ENCODE measurements at places on chromosomes 4 and X. TPM values are rescaled to one million over a fixed set of nuclear protein-coding genes. Genes with fewer than 3 reads are reported as not detected.

TNIP3 gene
- 0.59 TPM for total RNA-seq

RBM46 gene
- not detected for total RNA-seq

SCARB2 gene
- total RNA-seq = 216 TPM

GRCh38 chrX:16215660-16216059 lies 48.4 kb downstream of the MAGEB17 start:
- no peak for DNase-seq

- DNase-seq = no peak
These were observed 96.0 kb upstream of the C1GALT1C1 start for GRCh38 chrX:120725874-120726273.

DNA sequence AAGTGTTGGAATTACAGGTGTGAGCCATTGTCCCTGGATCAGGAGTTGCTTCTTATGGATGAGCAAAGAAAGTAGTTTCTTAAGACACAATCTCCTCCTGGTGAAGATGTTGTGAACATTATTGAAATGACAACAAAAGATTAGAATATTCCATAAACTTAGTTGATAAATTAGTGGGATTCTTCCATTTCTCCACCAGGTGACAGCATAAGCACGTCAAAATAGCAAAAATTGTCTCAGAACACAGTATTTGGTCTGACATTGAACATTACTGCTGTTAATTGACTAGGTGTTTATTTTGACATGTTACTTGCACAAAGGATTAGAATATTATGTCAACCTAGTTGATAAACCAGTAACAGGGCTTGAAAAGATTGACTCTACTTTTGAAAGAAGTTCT lies 21.6 kb downstream of the CLDN34 start:
- DNase-seq = no peak

DNA sequence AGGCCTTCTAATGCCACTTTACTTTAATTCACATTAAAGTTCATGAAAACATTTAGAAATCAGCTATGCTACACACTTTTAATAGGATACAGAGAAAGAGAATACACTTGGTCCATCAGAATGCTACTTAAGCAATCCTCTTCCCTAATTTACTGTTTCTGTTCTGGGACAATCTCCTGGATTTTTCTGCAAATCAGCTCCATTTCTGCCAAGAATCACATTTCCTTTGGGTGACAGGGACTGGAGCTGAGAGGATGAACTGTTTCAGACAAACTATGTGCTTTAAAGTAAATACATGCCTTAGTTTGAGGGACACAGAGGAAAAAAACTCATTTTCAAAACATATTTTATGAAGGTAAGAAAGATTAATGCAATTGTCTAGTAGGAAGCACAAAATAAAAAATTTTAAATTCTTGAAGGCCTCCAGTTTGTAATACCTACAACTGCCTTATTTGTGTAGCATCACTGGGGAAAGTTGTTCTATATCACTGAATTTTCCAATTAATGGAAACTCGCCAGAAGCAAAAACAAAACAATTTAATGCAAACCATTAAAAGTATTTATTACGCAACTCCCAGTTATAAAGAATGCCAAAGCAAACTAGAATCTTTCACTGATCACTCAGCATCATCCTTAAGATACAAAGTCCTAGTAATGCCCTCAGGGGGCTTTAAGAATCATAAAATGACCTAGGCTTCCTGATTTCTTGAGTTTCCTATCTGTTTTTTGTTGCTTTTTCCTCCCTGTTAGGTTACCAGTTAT lies 36.3 kb downstream of the BCLAF3 start:
- DNase-seq = no peak

GRCh38 chrX:125219852-125220251 lies 99.8 kb upstream of the TEX13C start:
- no peak for DNase-seq

GRCh38 chr4:94976371-94977011 lies 218.7 kb downstream of the BMPR1B start:
- DNase-seq = peak; percentile 84

Measured in osteoblast (primary cell).